ENCODE measurements at places on chromosomes 3 and 15.

GRCh38 chr3:79236496-79236895 lies 531.3 kb downstream of the ROBO1 start:
- no peak for DNase-seq

DNA sequence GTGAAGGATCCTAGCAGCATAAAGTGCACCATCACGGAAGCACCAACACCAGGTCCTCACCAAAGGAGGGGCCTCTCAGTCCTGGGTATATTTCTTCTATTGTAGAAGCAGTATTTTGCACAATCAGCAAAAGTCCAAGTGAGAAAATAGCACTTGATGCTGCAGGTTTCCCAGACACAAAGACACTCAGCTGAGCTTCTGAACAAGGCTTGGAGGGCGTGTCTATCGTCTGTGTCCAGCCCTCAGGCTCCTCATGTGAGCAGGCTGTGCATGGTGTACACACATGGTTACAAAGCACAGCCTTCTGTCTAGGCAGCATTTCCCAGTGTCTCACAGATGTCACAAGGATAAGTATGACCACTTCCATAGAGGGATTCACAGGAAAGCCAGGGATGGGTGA lies 98.3 kb upstream of the SPATA12 start:
- no peak for DNase-seq

- DNase-seq: no peak
Observed at GRCh38 chr15:78345396-78346125, 5.4 kb downstream of the CRABP1 start.

GRCh38 chr3:52851348-52851747 lies 16.5 kb upstream of the MUSTN1 start:
- DNase-seq: peak; percentile 34

GRCh38 chr3:144011251-144011799 lies 39.7 kb downstream of the DIPK2A start:
- no peak for DNase-seq

- DNase-seq: no peak
Observed at GRCh38 chr3:171115667-171116066, 89.1 kb upstream of the SLC2A2 start.

DNA sequence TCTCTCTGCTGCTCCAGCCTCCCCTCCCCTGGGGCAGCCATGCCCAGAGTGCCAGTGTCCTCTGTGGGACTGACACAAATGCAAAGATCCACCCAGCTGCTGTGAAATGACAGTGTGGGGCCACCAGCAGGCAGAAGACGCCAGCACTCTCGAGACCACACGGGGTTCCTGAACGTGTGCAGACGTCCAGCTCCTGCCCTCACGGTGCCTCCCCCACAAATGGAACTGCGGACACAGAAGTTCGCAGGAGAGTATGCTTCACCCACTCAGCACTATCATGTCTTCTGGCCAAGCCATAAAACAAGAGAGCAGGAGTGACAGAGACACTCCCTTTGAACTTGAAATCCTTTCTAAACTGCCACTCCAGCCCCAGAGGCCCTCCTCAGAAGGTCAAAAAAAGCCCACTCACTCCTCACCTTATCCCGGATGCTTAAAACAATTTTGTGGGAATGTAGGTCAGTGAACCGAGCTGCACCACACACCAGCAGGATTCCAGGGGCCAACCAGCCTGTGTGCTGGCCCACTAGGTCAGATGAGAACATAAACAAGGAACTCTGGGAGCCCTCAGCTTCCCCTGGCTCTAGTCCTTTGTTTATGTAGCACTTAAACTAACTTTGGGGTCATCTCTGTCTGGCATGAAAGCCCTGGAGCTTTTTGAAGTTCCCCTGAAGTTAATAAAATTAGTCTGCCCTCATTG lies 112.6 kb downstream of the DNAJB8 start:
- DNase-seq: no peak

GRCh38 chr3:159771865-159772611 lies 216.6 kb upstream of the IL12A start:
- DNase-seq: no peak

DNA sequence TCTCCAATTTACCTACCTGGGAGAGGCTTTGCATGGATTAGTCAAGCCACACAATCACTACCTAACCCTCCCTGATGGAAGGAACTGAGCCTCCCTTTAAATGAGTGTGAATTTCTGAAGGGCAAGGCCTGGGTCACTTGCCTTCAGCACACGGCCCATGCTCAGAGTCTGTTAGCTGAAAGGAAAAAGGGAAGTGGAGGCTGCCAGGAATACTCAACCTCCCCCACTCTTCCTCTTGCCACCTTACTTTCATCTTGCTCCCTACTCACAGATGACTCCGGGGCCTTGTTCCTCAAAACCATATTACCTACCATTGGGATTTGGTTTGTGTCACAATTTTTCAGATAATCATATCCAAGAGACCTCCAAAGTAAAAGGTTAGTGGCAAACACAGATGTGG lies 220.0 kb downstream of the ABHD5 start:
- DNase-seq: no peak

DNA sequence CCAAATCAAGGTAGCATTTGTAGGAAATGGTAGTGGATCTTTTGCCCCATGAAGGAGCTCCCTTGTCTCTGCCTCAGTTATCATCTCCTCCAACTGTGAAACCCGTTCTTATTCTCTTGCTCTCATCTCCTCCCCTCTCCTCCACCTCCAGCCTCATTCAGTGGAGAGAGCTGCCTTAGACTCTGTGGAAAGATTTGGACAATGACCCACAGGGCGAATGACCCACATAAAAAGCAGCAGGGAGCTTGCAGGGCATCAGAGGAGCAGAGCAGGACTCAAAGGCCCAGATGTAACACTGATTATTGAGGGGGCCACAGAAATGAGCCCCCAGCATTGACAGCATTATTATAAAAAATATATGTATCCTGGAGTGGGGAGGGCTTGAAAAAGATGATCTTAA lies 641.1 kb upstream of the CFAP20DC start:
- no peak for DNase-seq

GRCh38 chr3:105834768-105835167 lies 34.0 kb downstream of the CBLB start:
- no peak for DNase-seq

DNA sequence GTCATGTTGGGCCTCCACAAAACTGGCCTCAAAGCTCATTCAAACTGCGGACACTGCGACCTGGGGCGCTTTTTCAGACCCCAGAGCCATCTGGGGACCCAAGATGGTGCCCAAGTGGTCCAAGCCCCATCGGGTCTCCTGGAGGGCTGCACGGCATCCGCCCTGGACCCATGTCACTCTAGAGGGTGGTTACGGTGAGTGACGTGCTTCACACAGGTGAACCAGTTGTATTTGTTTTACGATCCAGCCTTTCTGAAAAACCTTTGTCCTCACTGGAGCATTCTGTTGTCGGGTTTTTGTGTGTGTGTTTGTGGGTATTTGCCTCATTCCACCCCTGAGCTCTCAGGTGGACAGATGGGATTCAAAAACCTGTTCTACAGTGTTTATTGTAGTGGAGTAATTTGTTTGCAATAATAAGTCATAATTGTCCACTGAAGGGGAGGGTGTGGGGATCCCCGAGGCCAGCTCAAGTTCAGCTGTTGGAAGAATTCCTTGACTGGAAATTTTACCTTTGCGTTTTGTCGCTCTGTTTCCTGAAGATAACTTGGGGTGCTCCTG lies 1.9 kb downstream of the SLC51A start:
- no peak for DNase-seq

DNA sequence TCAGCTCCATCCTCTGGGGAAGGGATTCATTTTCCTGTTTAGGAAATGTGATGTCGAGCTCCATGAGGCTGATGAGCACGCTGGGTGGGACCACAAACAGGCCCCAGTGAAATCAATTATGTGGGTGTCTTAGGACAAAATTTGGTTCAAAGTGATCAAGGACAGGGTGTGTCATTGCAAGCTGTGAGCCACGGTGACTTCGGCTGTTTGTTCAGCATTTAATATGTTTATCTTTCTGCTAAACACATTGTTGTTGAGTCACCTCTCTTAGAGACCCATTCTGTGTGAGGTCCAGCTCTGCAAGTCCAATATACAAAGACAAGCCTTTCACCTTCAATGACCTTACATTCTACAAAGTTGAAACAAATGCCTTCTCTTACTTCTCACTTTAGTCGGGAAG lies 41.3 kb downstream of the SSR3 start:
- peak; percentile 61 for DNase-seq

GRCh38 chr3:60588806-60589205 lies 662.4 kb downstream of the FHIT start:
- DNase-seq: no peak

DNA sequence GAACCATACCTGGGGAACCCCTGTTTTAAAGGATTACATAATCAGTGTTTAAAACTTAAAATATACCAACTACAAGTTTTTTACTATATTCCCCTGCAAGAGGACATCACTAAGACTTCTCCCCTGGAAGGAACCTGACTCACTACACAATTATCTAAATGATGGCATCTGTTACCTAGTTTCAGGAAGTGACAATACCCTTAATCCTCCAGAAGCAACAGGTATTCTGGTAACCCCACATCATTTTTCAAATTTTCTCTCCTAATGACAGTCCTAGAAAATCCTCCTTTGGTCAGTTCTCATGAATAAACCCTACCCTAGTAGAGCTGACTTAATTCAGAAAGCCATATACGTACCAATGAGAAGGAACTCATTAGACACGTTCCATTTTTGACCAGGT lies 78.4 kb downstream of the RFX7 start:
- no peak for DNase-seq

DNA sequence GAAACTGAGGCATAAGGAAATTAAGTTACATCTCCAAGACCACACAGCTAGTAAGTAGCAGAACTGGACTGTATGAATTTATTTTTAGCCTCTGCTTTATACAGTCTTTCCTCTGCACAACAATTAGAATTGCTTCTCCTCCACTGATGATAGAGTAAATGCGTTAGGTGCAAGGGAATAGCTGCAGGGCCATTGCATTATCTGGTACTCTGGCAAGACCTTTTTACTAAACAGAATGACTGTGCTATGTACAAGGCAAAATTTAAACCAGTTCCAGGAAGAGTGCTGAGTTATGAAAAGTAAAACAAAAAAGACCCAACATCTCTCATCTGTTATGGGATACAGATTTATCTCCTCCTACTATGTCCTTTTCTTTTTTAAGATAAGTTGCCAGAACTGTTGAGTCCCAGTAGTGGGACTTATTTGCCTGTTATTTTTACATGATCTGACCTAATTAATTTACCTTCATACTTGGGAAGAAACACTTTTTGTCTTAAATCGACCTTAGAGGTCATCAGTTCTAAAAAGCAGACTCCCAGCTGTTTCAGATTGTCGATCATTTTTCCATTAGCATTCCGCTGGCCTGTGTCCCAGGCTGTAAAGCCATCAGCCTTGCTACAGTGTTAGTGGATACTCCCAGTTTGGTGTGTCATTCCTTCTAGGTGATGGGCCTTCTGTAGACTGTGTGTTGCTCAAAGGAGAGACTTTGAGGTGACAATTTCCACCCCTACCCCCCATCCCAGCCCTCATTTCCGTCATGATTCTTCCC lies 147.5 kb upstream of the NUDT16 start:
- DNase-seq: no peak

DNA sequence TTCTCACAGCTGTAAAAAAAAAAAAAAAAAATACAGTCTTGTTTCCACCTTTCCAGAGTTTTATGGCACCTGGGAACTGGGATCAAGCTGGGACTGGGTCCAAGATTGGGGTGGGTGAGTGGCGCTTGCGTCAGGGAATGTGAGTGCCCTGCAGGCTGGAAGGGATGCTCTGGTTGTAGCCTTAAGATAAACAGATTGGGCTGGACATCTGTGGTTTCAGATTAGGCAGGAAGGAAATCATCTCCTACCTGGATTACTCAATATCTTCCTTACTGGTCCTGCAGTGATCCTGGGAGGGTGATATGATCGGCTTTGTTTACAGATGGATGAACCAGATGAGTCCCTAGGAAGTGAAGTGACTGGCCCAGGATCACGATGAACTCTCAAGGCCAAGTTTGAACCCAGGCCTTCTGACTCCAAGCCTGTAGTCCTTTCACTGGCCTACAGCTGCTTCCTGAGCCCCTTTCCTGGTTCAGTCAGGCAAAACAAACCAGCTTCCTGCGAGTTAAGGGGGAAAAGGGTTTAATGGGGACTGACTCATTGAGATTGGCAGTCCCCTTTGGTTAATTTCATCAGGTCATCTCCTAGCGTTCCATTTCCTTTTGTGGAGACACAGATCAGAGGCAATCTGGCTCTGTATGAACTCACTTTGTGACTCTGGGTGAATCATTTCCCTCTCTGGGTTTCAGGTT lies 179.8 kb downstream of the THSD4 start:
- no peak for DNase-seq

DNA sequence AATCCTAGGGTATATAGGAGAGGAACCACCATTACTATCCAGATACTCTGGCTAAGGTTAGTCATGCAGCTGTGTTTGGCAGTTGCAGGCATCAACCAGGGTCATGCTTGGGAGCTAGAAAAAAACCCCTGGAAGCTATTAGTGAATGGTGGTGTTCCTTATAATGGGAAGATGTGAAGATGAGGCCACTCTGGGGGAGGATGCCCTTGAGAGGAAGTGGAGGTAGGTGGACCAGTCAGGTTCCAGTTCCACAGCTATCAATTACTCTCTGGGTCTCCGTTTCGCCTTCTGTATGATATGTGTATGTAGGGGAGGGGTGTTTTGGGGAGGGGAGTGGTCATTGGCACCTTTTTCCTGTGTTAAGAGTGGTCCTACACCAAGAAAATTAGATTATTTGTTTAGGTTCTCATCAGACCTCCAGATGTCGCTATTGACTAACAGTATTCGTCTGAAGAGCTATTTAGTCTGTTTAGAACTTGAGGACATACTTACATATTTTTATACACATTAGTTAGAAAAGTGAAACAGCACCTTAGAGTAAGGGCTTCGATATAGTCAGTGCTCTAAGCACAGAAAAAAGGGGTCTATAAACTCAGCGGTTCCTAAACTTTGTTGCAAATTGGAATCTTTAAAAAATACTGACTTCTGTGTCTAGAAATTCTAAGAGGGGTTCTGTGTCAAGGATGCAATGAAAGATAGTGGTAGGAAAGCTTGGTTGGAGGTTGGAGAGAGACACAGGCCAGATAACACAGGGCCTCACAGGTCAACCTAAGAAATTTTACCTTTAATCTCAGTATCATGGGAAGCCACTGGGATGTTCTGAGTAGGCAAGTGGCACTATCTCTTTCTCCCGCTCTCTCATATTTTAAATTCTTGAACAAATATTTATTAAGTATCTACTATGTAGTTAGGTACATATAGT lies 9.1 kb upstream of the HPS3 start:
- peak; percentile 51 for DNase-seq
